Activated T-helper 2 cell treated with anti-CD3 and anti-CD28 coated beads, Interferon-gamma antibody, Interleukin-2, Interleukin-4, amounts not matched to agents 10 μg/mL and 5 μg/mL and 100 μg/mL, durations not matched to agents 14 hours and 24 hours and 36 hours (primary cell): ENCODE measurements at places on chromosomes 5 and 9.

DNA sequence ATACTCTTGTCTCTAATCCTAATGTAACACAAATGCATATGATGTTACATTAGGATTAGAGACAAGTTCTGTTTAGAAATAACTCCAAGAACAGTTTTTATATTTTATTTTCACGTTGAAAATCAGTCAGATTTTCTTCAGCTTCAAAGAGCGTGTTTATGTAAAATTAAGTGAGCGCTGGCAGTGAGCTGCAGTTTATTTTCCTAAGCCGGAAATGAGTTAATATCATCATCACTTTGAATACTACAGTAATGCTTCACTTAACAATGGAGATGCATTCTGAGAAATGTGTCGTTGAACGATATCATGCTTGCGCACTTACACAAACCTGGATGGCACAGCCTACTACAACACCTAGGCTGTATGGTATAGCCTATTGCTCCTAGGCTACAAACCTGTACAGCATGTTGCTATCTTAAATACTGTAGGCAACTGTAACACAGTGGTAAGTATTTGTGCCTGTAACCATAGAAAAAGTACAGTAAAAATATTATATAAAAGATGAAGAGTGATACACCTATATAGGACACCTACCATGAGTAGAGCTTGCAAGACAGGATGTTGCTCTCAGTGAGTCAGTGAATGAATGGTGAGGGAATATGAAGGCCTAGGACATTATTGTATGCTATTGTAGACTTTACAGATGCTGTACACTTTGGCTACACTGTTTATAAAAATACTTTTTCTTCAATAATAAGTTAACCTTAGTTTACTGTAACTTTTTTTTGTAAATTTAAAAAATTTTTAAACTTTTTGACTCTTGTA is 65.9 kb upstream of the C5orf46 start:
- H3K4me1 ChIP-seq = no peaks in the 10 kb centered on the region
- no peaks in the 10 kb centered on the region for H3K36me3 ChIP-seq
- no peaks in the 10 kb centered on the region for H3K27me3 ChIP-seq
- no peak overlapping the region for H3K27ac ChIP-seq
- DNase-seq = no peak
- H3K4me3 ChIP-seq = no peak overlapping the region

DNA sequence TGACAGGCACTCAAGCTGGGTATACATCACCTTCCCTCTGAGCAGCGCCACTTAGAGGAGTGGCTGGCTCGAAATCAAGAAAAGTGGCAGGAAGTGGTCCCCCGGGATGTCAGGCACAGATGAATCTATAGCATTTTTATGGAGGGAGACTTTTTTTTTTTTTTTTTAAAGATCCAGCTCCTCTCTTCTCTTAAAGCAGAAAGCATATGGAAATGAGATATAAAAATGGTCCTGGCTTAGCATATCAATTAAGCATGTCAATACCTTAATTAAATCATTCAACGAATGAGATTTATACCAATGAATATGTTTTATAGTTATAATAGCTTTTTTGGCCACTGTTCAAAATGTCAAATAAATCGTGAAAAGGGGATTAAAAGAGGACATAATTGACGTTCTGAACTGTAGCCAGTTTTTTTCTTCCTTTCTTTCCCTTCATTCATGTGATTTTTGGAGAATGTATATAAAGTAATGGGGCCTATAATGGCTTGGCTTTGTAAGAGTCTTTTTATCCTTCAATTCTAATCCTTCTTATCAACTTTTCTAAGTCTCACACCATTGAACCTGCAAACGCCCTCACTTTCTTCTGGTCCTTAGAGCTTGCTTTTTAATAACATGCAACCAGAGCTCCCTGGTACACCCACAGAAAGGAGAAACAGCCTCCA is 319.2 kb upstream of the PANK3 start:
- H3K4me3 ChIP-seq = no peak overlapping the region
- DNase-seq = no peak
- H3K4me1 ChIP-seq = peaks cover 31% of the 10 kb centered on the region
- H3K27ac ChIP-seq = no peak overlapping the region

DNA sequence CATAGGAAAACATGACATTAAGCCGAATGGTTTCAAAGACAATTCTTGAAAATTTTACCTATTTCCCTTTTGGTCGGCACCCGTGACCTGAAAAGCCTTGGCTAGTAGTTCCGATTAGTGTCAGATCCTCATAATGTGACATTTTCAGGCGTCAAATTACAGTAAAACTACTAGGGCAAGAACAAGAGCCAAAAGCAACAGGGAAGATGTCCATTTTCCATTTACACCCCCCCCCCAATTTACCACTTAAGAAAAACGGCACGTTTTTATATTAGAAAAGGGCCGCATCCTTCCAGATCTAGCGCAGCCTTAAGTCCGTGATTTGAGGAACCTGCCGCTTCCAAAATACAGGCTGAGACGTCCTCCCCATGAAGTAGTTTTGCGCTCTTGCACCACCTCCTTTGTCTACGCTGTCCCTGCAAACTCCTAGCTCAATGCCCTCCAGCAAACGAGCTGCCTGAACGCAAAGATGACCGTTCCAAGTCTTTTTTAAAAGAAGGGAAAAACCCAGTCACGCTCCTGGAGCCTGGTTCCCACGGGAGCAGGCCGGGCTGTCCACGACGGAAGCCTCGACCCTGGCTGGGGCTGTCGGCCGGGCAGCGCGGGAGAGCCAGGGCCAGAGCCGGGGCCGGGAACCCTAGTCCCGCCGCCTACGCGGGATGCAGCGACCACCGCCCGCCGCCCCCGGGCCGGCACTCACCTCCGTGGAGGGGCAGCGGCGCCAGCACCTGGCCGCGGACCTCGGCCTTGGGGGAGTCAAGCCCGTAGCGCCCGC is 616 bp downstream of the RNF130 start:
- peaks cover 13% of the 10 kb centered on the region for H3K4me1 ChIP-seq
- H3K27ac ChIP-seq = no peak overlapping the region
- H3K4me3 ChIP-seq = peak overlapping the region; percentile 80
- H3K36me3 ChIP-seq = peaks cover 3% of the 10 kb centered on the region

- peak overlapping the region; percentile 93 for H3K27ac ChIP-seq
- H3K4me3 ChIP-seq = peak overlapping the region; percentile 84
- peaks cover 31% of the 10 kb centered on the region for H3K36me3 ChIP-seq
- peaks cover 41% of the 10 kb centered on the region for H3K4me1 ChIP-seq
- peak; percentile 80 for DNase-seq
These were observed 29.9 kb downstream of the CD180 start for GRCh38 chr5:67166460-67167285.

GRCh38 chr5:139637438-139638089 is 10.6 kb upstream of the CXXC5 start:
- no peak overlapping the region for H3K27ac ChIP-seq
- H3K4me3 ChIP-seq = no peak overlapping the region
- DNase-seq = no peak
- peaks cover 20% of the 10 kb centered on the region for H3K36me3 ChIP-seq
- H3K27me3 ChIP-seq = no peaks in the 10 kb centered on the region
